T-helper 9 cell (primary cell): ENCODE measurements at places on chromosomes 11 and 22.

- no peak for DNase-seq
Measured at GRCh38 chr11:30535818-30536217, 50.3 kb downstream of the MPPED2 start.

DNA sequence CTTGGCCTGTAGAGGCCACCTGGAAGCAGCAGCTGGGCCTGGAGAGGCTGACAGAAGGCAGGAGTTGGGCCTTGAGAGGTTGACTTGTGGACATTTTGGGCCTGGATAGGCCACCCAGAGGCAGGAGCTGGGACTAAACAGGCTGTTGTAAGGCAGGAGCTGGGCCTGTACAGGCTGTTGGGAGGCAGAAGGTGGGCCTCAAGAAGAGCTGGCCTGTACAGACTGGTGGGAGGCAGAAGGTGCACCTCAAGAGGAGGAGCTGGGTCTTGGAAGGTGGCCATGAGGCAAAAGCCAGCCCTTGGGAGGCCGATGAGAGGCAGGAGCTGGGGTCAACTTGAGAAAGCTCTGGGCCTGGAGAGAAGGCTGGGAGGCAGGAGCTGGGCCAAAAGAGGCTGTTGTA lies 45.3 kb downstream of the OR4C45 start:
- no peak for DNase-seq

DNA sequence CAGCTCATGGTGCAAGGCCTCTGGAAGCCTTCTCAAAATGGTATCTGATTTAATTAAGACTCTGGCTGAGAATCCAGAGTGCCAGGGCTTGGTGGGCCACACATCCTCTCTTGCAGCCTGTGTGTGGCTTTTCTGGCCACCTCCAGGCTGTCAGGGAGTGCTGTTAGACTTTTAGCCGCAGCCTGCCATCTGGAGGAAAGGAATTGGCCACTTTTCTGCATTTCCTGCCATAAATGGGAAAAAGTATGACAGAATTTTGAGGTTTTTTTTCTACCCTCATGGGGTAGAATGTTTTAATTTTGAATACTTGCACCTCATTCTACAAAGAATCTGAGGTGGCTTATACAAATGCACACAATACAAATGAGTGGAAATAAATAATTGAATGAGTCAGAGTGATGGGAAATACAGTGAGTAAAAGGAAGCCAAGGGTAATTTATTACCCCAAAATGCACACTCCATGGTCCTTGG lies 218.4 kb downstream of the ADAMTS15 start:
- no peak for DNase-seq

DNA sequence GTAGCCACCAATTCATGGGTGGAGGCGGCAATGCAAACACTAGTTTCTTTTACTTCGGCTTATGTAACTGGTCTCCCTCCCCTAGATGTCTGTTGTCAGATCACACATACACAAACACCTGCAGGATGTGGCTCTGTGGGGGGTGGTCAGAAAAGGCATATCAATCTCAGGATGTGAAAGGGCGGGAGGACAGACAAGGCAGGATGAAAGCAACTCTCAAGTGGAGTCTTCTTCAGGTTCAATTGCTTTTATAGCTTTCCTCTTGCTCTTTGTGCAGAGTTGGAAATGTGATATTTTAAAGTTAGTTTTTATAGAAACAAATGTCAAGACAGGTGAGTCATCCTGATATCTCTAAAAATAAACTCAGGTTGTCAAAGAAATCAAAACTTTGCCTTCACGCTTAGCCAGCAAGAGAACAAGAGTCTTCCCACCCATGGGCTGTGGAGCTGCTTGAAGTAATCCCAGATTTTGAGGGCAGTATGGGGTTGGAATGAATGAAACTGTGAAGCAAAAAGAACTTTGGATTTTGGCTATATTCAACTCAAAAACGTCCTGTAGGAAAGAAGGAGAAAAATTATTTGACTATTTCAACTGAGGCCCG lies 423.4 kb downstream of the GUCY1A2 start:
- no peak for DNase-seq

GRCh38 chr11:67280341-67280787 lies 8.7 kb upstream of the ANKRD13D start:
- DNase-seq: no peak

DNA sequence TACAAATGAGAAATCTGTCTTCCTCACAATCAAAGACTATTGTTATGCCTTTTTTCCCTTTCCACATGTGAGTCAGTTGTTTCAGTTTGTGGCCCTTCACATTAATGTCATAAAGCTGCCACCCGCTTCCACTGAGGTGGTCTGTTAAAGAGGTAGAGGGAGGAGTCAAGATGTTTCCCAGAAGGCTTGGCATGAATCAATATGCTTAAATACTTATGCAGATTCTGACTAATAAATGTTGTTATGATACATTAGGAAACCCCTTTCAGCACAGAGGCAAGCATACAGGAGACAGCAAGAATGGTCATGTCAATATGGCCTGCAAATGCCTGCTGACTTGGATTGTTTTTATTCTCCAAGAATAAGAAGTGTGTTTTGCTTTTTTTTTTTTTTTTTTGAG lies 6.5 kb downstream of the RTN3 start:
- no peak for DNase-seq
